ENCODE measurements at places on chromosomes 4 and X.
A peak's percentile ranks its signal among the peaks of the same experiment; 100 is the strongest.

DNA sequence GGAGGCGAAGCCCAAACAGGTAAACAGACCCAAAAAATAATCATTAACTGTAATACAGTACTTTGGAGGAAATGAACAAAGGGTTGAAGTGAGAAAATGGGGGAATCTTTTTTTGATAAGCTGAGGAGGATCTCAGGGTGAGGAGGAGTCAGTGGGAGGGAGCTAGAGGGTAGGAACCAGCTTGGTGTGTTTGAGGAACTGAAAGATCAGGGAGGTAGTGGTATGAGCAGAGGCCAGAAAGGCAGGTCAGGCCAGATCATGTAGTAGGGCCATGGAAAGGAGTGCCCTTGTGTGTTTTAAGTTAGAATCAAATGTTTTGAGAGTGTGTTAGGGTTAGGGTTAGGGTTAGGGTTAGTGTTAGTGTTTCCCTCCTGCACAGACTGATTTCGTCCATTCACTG, 48.8 kb downstream of the PPP2R2C start:
- DNase-seq, result no peak

DNA sequence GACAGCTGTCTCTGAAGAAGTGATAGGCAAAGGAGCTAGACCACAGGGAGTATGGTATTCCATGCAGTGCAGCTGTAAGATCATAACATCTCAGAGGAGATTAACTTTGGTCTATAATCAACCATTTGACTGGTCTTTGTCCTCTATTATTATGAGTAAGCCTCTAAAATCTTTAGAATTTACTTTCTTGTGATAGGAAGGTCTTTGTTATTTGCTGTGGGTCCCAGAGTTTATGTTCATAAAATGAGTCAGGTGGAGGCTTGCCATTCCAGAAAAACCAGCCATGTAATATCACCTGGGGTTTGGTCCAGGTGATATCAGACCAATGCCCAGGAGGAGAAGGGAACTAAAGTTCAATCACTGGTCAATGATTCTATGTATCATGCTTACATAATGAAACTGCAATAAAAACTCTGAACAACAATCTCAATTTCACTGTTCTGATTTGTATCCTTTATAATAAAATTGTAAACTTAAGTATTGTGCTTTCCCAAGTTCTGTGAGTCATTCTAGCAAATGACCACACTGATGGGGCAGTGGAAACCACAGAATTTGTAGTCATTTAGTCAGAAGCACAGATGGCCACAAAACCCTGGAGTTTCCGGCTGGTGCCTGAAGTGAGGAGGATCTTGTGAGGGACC, 239.6 kb upstream of the TRAM1L1 start:
- peak; percentile 88 for DNase-seq

DNA sequence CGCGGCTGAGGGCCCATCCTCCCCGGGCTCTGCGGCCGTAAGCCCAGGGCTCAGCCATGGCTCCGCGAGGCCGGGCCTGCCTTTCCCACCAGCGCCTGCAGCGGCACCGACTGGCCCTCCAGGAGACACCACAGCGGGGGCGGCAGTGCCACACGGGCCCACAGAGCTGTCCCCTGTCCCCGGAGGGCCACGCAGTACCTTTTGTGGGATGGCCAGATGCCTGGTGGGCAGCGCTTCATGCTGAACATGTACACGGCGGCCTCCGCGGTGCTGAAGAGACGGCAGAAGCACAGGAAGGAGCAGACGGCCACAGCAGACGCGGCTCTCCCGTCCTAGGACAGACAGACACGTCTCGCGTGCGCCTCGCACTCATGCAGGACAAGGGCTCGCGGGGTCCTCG, 50.4 kb downstream of the GAK start:
- no peak for DNase-seq

GRCh38 chrX:48083212-48083611, 11.8 kb upstream of the ZNF630 start:
- DNase-seq, result peak; percentile 8

- DNase-seq, result no peak
Measured at GRCh38 chr4:17476853-17477252, 35.0 kb downstream of the QDPR start.

- DNase-seq, result peak; percentile 31
Measured at GRCh38 chr4:134544303-134544770, 342.7 kb upstream of the PABPC4L start.

GRCh38 chr4:143643399-143643798, 57.1 kb downstream of the FREM3 start:
- DNase-seq, result no peak

GRCh38 chr4:84651499-84651898, 68.6 kb downstream of the CDS1 start:
- peak; percentile 26 for DNase-seq
